RKO (cell line): ENCODE measurements at places on chromosomes 11 and 22.
A peak's percentile ranks its signal among the peaks of the same experiment; 100 is the strongest.

- DNase-seq = no peak
Measured at GRCh38 chr11:73189315-73189714, 28.8 kb upstream of the P2RY2 start.

DNA sequence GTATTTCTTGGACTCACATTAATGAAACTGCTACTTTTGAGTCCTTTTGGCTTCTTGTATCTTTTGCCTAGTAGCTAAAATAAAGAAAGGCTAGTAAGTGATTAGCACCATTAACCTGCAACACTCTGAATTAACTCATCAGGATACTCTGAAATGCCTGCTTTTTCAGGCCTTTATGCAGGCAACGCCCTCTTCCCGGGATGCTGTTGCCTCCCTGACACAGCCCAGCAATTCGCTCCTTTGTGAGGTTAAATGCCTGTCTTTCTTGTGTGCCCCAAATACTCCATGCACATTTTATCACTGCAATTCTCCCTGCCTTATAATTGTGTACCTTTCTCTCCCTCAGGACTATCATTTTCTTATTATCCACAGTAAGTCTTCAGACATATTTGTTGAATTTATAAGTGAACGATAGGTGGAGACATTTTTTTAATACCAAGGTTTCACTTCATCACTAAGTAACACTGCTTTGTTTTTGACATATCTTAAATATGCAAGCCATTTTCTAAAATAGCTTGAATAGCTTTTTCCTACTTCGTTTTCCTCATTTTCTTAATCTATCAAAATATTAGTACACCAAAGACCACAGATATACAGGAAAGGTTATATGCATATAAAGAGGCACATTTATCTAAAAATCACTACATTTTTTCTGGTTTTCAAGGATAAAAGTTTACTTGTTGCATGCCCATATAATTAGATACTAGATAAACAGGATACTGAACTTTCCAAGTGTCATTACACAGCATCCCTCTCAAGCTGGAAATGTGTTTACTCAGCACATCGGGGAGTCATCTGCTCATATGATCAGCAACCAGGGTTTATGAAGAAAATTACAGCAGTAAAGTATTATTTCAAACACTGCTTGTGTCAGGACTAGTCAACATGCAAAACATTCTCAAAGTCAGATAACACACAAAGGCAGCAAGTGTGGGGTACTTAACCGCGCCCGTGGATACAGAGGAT, 48.5 kb upstream of the DDI1 start:
- DNase-seq = peak; percentile 3

GRCh38 chr22:29801796-29802195, 34.6 kb downstream of the UQCR10 start:
- DNase-seq = no peak

DNA sequence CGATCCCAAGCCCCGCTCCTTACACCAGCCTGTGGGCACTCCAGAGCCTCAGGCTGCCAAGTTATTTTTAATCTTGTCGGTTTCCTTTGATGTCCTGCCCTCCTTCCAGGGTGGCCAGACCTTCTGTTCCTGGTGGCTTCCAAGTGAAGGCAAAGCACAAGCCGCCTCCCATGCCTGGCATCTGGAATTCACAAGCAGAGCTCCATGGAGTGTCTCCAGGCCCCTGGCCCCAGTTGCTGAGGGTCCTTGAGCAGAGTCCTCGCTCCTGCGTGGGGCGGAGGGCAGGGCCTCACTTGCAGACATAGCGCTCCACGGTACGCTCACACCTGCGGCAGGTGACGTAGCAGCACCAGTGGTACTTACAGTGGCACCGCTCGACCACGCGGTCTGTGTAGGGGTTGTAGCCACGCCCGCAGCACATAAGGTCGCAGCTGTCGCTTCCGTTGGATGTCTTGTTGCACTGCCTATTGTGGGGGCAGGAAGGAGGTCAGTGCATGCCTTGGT, 19.5 kb downstream of the WNT11 start:
- no peak for DNase-seq

- DNase-seq = peak; percentile 73
Measured at GRCh38 chr22:20418211-20418788, 19.3 kb downstream of the SCARF2 start.

DNA sequence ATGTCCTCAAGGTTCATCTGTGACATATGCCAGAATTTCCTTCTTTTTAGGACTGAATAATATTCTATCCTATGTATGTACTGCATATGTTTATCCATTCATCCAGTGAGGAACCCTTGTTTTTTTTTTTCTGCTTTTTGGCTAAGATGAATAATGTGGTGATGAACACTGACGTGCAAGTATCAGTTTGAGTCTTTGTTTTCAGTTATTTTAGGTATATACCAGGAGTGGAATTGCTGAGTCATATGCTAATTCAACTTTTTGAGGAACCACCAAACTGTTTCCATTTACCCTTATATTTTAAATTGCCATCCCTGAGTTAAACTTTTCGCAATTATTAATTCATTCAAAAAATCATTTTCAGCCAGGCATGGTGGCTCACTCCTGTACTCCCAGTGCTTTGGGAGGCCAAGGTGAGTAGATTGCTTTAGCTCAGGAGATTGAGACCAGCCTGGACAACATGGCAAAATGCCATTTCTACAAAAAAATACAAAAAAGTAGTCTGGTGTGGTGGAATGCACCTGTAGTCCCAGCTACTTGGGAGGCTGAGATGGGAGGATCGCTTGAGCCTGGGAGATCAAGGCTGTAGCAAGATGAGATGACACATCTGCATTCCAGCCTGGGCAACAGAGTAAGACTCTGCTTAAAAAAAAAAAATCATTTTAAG, 64.2 kb downstream of the MICAL2 start:
- DNase-seq = peak; percentile 37

- no peak for DNase-seq
Measured at GRCh38 chr11:86040919-86041850, 27.7 kb downstream of the PICALM start.

GRCh38 chr11:112694245-112694644, 267.0 kb upstream of the NCAM1 start:
- no peak for DNase-seq

DNA sequence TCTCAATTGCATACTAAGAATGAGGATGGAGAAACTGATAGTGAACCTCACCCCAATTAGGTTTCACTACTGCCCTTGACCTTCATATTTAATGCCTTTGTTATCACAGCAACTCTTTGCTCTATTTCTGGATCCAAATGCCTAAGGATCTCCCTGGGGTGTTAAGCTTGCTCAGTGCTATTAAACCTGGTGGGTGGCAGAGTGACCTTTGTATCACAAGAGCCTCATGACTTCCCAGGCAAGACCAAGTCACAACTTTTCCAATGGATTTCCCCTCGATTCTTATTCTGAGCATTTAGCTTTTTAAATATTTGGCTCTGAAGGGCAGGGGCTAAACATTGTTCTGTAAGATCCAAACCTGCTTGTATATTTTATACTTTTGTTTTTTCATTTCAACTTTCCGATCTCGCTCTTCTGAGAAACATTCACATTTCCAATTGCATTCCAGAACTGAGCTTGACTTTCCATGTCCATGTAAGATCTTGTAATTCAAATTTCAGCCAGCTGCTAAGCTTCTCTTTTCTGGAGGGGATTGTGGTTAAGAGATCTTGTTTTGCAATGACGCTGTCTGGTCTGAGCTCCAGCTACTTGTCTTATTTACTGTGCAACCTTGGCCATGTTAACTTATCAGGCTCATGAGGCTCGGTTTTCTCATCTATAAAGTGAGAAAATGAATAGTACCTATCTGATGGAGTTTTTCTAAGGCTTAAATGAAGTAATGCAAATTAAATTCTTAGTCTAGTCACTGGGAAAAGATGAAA, 6.4 kb upstream of the EHF start:
- no peak for DNase-seq

- no peak for DNase-seq
Measured at GRCh38 chr11:46505741-46506482, 87.9 kb downstream of the AMBRA1 start.

- DNase-seq = no peak
Measured at GRCh38 chr22:30277547-30278344, 11.1 kb upstream of the OSM start.

DNA sequence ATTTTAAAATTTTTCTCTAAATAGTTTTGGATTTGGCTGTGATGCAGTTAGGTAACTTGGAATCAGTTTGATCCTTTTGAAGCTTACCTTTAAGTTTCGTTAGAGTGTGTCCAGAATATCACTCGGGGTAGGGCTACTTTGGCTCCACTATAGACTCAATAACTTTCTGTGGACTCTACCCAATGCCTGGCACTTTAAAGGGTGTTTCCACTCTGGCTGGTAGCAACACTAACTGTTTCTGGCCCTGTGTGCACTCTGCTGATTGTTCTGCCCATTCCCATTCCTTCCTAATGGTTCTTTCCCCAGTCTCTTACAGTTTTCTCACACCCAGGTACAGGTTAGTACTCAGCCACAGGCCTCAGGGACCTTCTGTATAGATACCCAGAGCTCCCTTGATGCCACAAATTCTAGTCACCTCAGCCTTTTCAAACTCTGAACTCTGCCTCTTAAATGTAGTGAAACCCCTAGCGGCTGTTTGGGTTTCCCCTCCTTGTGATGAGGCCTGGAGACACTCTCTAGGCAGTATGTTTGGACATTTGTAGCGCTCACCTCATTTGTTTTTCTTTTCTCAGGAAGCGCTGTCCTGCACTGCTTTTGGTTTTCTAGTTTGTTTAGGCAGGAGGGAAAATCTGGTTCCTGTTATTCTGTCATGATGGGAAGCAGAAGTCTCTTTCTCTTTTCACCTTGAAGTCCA, 16.8 kb downstream of the CUL5 start:
- no peak for DNase-seq

DNA sequence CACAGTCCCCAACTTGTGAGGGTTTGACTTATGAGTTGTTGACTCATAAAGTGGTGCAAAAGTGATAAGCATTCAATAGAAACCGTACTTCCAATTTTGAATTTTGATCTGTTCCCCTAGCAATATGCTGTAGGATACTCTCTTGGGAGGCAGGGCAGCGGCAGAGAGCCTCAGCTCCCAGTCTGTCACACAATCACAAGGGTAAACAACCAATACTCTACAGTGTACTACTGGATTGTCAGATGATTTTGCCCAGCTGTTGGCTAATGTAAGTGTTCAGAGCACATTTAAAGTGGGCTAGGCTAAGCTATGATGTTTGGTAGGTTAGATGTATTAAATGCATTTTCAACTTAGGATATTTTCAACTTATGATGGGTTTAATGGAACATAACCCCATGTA, 13.7 kb upstream of the NXPE2 start:
- no peak for DNase-seq

DNA sequence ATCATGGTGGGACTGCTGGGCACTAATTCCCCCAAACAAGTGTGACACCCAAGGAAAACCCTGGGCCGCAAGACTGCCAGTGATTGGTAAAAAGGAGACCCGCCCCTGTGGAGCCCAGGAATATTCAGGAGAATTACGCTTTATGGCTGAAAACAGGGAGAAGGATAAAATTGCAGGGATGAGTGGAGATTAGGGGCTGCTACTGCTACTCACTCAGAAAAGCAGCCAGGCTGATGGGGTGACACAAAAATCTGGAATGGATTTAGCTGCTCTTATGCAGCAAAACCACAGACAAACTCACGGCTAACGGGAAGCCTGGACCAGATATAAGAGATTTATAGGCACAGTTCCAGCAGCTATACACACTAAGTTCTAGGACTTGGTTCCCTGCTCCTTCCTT, 4.4 kb upstream of the FBXO3 start:
- DNase-seq = no peak

GRCh38 chr11:17972987-17973386, 39.9 kb downstream of the SERGEF start:
- DNase-seq = peak; percentile 34

DNA sequence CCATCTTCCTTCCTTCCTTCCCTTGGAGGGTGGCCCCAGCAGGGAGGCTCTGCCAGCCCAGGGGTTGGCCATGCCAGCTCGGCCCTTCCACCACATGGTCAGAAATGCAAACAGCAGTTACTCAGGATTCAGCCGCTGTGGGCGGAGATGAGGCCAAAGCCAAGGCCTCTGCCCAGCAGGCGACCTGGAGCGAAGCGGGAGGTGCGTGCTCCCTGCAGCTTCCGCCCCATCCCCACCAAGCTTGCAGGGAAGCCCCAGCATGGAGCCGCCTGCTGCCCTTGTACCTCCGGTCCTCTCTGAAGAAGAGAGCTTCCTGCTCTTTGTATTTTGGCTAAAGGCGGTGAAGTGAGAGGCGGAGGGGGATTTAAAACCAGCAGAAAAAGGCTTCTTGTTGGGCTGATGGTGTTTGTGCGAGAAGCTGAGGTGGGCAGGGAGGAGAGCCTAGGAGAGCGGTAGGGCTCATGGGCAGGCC, 50.4 kb downstream of the ANO1 start:
- no peak for DNase-seq

DNA sequence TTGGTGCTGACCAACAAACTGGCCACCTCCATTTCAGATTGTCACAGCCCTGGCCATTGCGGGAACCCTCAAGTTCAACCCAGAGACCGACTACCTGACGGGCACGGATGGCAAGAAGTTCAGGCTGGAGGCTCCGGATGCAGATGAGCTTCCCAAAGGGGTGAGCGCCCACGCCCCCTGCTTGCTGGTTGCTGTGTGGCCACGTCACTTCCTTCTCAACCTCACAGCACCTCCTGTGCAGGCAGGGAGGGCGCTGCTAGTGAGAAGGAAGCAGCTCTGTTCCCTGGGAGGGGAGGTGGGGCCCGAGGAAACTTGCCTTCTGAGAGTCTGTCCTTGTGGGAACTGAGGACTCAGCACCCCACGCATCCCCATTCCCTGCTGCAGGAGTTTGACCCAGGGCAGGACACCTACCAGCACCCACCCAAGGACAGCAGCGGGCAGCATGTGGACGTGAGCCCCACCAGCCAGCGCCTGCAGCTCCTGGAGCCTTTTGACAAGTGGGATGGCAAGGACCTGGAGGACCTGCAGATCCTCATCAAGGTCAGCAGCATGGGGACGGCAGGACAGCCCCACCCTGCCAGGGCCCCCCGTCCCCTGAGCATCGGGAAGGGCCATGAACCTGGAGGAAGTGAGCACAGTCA, 19.3 kb downstream of the POLR3H start:
- DNase-seq = no peak

- no peak for DNase-seq
Measured at GRCh38 chr11:130653838-130654636, 205.6 kb downstream of the ADAMTS15 start.

- DNase-seq = no peak
Measured at GRCh38 chr11:119315131-119316015, 1.6 kb downstream of the MCAM start.

DNA sequence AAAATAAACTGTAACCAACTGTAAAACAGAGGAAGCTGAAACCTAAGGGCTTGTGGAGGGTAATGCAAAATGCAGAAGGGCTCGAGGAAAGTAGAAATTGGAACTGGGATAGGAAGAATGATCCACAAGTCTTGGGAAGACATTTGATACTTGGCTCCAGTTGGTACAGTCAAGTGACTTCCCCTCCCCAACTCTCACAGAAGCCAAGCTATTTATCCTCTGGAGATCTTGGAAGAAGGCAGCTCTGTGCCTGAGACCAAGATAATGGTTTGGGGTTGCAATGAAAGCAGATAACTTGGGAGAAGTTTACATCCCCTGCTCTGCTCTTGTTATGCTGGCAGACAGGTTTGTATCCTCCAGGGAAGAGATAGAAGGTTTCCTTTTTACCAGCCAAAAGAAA, 198.9 kb upstream of the ZC3H12C start:
- no peak for DNase-seq
